ENCODE measurements at places on chromosomes 12 and 14.

- DNase-seq = no peak
These were observed 2.6 kb downstream of the WNK1 start for GRCh38 chr12:754851-755562.

- no peak for DNase-seq
These were observed 49.3 kb downstream of the ACTN1 start for GRCh38 chr14:68929623-68930307.

DNA sequence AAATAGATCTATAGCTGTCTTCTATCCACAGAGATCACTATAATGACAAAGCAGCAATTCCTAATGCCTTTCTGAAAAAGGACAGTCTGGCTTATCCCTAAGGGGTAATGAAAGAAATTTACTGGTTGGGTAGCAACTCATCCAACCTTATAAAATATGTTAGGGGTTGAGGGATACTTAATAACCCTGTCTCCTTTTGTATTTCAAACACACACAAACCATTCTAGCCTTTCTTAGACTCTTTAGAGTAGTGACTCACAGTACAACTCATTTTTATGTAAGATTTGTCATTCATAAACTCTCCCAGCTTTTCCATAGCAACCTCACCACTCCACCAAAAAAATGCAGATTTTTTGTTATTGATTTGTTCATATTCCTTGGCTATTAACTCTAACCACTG lies 167.9 kb downstream of the FSCB start:
- no peak for DNase-seq

GRCh38 chr12:1469070-1469469 lies 125.3 kb downstream of the FBXL14 start:
- no peak for DNase-seq

DNA sequence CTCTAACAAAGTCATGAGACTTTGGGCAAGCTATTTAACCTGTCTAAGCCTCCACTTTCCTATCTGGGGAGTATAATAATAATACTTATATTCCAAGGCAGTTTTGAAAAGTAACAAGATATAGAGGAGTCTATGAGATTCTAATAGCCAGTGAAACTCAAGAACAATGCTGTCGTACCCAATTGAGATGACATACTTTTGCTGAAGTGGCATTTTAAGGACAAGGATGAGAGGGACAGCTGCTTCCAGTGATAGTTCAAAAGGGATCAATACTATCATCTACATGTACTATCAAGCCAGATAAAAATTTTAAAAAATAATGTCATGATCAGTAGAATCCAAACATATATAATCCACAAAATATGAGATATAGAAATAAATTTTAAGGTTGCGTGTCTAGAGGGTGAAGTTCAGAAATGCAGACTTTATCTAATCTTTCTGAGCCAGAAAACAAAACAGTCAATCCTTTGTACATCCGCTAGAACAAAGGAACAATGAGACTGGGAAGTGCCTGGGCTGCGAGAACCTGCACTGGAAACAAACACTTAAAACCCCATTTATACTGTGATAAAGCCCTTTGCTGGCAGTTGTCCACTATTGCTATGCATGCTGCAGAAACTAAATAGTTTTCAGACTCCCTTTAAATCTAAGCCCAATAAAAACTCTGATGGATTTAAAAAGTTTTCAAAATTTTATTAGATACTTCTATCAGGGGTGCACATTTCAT lies 38.6 kb downstream of the PTPRB start:
- no peak for DNase-seq

DNA sequence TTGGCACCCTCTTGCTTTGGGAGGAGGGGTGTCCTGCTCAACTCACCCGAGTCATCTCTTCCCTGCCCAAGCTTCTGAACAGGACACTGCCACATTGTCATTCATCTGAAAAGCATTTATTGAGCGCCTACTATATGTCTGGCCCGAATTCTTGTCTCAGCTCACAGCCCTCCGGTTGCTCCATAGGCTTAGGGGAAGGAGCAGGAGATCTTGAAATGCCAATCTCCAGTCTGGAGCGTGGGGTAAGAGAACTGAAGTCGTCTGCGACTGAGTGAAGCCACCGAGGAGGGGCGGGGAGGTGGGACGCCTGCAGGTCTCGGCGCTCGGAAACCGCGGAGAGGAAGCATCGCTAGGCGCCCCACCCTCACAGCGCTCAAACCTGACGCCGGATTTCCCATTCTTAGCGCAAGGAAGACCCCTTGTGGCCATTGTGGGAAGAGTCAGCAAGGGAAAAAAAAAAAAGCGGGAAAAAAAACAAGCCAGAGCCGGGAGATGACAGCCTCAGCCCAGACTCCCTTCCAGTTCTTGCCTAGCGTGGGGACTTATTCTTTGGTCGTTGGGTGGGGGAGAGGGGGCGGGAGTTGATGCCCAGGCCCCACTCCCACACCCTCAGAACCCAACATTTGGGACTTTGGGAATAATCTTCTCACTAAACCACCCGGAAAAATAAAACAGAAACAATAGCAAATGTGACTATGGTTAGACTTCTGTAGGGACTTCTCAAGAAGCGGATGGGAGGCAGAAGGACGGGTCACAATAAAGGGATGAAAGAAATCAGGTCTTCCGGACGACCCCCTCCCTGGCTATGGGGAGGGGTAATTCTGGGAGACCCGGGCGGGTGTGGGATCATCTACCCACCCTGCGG lies 28.2 kb upstream of the SMUG1 start:
- DNase-seq = peak; percentile 64

DNA sequence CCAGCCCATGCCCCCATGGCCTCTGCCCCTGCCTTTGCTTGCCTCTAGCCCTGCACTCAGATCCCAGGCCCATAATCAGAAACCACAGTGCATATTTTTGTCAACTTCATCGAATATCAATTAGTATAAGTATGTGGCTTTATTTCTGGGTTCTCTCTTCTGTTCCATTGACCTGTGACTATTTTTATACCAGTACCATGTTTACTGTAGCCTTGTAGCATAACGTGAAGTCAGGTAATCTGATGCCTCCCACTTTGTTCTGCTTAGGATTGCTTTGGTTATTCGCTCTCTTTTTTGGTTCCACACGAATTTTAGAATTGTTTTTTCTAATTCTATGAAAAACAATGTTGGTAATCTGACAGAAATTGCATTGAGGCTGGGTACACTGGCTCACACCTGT lies 14.9 kb downstream of the EEA1 start:
- no peak for DNase-seq

- DNase-seq = no peak
These were observed 864.0 kb downstream of the TMEM121 start for GRCh38 chr14:106390401-106390800.
